ENCODE measurements at places on chromosomes 6 and 20.
A peak's percentile ranks its signal among the peaks of the same experiment; 100 is the strongest.

GRCh38 chr20:52889225-52889624, 82.9 kb upstream of the TSHZ2 start:
- DNase-seq: no peak

DNA sequence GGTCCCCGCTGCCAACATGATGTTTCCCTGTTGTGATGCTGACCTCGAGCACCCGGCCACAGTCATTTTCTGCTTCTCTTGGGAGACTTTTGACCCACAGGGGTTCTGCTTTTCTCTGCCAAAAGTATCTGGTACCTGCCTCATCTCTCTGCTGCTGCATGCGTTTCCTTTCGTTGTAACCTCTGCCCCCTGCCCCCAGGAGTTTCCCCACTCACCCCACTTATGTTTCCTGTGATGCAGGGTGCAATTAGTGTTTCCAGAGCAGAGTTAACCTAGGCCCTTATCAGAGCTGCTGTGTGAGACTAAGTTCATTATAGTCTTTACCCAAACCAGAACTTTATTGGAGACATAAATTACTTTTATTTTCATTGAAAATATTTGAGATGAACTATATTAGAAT, 65.2 kb upstream of the EDN3 start:
- no peak for DNase-seq

DNA sequence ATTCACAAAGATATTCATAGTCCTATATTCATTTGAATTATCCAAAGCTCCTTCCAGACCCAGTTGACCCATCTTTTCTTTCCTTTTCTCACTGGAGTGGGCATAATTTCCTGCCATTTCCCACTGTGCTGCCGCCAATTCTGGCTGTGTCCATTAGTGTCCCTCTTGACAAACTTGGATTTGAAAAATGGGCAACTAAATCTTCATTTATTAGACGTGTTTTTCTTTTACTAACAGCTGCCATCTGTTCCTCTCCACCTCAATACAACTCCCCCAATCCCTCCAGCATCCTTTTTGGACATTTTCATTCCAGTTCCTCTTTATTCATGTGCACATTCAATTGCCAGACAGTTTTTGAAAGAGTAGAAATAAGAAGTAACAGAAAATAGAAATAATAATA, 90.5 kb downstream of the PCSK2 start:
- no peak for DNase-seq

GRCh38 chr20:13265941-13266340, 44.9 kb downstream of the ISM1 start:
- DNase-seq: no peak

DNA sequence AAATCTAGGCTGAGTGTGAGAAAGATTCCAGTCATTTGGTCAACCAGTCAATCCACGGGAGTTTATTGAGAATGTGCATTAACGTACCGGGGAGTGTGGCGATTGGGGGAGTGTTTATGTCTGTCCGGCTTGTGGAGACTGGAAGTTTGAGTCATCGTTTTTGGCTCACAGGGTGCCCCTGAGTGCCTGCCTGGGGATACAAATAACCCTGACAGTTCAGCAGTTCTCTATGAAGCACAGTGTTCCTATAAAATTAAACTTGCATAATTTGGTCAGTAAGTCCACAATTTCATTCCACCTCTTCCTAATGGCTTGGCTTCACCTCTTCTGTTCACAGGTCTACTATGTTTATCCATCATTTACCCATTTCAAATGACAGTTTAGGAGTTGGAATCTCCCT, 72.6 kb upstream of the PLEKHG1 start:
- DNase-seq: no peak

- DNase-seq: no peak
Observed at GRCh38 chr6:38573801-38574395, 65.8 kb downstream of the BTBD9 start.

DNA sequence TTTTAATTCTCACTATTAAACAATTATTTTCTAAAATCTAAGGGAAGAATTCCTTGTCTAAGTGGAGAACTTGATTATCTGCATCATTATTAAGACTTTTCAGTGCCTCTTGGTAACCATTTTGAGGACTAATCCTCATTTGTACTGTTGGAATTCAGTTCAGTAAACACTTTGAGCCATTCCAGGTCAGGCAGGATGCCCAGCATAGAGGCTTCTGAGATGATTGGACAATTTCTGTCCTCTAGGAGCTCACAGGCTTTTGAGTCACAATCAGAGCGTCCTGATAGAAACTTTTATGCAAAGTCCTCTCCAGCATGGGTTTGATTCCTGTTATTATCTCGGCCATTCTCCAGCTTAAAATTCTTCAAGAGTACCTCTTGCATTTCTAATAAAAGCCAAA, 1304.6 kb downstream of the EPHA7 start:
- no peak for DNase-seq

DNA sequence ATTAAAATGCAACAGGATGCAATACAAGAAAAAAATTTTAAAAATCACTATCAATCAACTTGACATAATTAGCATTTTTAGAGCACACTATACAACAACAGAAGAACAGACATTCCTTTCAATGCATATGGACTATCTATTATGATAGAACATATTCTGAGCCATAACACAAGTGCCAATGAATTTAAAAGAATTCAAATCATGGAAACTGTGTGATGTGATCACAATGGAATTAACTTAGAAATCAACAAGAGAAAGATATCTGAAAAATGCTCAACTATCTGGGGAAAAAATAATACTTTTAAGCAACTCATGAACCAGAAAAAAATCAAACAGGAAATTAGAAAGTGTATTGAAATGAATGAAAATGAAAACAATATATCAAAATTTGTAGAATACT, 106.3 kb downstream of the ADTRP start:
- DNase-seq: no peak

GRCh38 chr6:31971279-31971992, 502 bp downstream of the DXO start:
- DNase-seq: no peak

GRCh38 chr6:118212451-118213173, 305.5 kb downstream of the SLC35F1 start:
- DNase-seq: no peak

- DNase-seq: no peak
Observed at GRCh38 chr20:37535443-37536132, 7.9 kb upstream of the BLCAP start.

DNA sequence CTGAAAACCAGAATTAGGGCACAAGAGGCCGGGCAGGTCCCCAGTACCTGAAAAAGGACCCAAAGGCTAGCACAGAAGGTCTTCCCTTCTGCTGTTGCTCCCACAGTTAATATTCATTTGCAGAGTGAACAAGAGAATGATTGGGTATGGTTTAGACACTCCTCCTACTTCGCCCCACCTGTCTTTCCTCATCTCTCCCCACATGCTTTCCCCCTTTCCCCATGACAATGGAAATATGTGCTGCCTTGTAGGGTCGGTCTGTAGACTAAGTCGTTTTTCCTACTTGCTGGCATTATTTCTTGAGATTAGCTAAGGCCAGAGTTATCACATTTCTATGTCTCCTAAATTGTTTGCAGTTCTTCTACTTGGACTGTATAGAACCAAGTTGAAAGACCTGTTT, 181.9 kb downstream of the PDE7B start:
- no peak for DNase-seq

GRCh38 chr20:46035713-46036112, 6.7 kb downstream of the SLC12A5 start:
- no peak for DNase-seq

DNA sequence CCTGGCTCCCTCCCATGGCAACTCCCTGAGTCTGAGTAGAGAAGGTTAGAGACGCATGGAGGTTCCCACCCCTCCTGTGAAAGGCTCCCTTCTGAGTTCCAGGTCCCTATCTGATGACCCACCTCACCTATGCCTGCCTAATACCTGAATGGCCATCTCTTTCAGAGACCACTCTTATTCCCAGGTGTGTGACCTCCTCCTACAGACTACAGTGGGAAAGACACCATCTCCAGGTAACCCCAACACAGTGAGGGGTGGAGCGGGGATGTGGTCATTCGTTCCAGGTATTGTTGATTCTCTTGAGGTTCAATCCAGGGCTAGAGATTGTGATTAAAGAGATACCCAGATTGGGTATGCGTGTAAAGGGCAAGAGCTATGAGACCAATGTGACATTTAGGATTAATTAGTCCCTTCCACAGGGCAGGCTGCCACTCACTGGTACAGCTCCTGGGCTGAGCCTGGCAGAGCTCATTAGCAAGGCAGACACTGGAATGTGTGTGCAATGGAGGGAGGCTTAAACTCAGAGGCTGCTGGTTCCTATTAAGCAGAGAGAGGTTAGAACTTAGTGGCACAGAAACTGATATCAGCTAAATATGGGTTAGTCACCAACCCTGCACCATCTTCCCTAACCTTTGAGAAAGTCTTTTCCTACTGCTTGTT, 46.5 kb upstream of the IER3 start:
- no peak for DNase-seq

GRCh38 chr6:110547266-110547964, 71.0 kb upstream of the SLC22A16 start:
- no peak for DNase-seq

- no peak for DNase-seq
Observed at GRCh38 chr20:61290721-61291120, 38.7 kb downstream of the CDH4 start.

DNA sequence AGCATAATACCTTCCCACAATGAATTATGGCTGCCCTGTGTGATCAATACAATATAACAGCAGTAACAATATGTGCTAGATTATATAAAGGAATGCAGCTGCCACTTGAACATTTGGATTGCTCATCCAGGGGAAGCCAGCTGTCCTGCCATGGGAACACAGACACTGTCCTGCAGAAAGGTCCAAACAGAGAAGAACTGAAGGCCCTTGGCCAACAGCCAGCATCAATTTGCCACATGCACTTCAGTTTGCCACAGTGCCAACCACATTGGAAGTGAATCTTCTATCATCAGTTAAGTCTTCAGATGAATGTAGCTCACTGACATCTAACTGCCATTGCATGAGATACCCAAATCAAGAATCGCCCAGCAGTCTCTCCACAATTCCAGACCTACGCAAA, 332.4 kb downstream of the PRKN start:
- DNase-seq: no peak

DNA sequence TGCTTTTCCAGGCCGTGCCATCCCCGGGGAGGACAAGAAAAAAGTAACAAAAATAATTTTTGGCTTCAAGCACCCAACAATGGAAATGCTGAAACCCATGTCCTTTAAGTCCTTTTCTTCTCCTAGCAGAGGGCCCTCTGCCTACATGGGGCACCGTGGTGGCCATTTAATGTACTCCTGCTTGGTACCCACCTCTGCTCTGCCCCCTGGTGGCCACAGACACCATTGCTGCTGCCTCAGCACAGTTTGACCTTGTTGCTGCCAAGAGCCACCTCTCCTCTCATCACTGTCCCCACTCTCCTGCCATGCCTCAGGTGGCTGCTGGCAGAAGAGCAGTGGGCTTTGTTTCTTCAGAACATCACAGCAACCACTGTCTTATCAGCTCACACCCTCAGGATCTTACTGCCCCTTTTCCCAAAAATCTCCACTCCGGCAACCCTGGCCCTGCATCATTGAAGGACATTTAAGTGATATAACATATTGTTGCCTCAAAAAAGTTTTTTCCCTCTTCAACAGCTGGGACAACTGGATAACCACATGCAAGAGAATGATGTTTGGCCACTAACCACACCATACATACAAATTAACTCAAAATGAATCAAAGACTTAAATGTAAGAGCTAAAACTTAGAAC, 12.9 kb upstream of the ARMC2 start:
- peak; percentile 77 for DNase-seq

- DNase-seq: no peak
Observed at GRCh38 chr20:4225745-4226144, 210.4 kb upstream of the RNF24 start.

DNA sequence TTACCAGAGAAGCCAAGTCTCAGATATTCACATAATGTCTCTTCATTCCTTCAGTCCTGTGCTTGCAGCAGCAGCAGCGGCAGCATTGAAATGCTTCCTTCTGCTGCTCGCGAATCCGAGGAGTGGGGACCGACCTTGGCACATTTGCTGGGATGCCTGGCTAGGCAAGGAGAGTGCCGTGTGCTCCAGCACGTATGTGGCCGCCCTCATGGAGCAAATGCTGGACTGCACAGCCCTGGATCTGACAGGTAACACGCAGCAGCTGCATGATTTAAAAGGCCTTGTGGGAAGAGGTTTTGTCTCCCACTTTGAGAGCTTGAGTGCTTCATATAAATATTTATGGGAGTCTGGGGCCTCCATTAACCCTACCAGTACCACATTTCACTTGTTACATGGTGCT, 9.9 kb downstream of the MAFB start:
- no peak for DNase-seq

DNA sequence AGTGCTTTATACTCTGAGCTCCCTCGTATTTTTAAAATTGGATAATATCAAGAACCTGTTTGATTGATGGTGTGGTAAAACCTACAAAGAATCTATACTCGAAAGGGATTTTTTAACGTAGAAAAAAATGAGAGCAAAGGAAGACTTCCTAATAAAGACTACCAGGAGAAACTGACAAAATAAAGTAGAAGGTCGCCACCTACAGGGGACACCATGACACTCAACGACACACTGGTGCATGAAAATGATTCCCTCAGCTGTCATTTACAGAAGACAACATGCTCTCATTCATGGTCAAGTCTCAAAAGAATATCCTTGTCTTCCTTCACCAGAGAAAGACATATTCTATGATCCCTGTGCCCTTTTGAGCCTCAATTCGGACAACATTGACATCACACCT, 10.1 kb upstream of the NHSL1 start:
- peak; percentile 28 for DNase-seq

- DNase-seq: peak; percentile 76
Observed at GRCh38 chr6:15901141-15902115, 227.5 kb upstream of the MYLIP start.

DNA sequence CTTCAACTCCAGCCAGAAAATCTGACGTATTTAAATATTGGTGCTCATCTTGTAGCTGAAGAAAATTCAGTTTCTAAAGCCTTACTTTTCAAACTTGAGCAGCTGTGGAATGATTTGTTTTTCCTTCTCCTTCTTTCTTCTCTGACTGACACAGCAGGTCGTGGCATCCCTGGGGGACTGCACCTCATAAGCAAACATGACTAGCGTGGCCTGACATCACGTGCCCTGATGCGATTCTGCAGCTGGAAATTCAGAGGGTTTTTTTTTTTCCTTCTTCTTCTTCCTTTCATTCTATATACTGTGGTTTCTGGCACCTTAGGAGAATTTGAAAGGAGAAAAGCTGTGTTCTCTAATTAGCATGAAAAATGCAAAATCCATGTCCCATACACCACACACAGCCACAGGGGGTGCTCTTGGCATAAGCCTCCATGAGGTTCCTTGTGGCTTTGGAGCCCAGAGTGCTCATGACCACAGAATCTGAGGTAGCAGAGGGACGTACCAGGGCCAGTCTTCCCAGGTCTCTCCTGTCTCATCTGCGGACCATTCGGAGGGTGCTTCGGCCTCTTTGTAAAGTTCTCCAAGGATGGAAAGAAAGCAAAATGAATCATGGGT, 258.5 kb upstream of the CDH4 start:
- no peak for DNase-seq

Measured in GM10248 (cell line).